ENCODE measurements at places on chromosomes 2 and 18.

GRCh38 chr18:24189664-24190346 lies 50.9 kb downstream of the CABYR start:
- DNase-seq, result no peak

DNA sequence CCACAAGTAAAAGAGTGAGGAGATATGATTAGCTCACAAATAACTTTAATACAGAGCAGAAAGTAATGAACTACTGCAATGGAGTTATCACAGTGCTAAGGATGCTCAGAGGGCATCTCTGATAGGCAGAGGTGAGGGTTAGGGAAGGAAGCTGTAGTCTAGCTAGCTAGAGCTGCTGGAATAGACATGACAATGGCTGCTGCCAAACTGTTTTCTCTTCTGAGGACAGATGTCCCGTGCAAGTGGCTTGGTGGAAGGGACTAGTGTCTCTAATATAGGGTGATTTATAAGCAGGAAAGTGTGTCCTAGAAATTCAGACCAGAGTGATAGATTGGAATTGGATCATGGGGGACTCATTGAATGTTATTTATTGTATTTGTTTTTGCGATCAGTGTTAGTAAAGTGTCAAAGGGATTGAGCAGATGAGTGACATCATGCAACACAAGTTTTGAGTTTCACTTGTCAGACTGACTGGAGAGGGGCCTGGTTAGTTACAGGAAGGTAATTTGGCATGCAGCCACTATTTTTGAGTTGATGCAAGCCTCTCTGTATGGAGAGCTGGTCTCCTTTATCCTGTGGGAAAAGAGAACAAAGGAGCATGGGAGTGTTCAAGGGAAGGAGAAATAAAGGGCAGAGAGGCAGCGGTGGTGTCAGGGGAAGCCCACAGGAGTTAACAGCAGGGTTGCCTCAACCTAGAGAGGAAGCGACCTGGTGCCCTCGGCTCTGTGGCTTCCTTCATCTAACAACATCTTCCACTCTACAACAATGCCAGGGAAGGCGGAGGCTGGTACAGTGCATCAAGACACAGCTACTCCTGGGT lies 1.9 kb downstream of the CTLA4 start:
- DNase-seq, result no peak

DNA sequence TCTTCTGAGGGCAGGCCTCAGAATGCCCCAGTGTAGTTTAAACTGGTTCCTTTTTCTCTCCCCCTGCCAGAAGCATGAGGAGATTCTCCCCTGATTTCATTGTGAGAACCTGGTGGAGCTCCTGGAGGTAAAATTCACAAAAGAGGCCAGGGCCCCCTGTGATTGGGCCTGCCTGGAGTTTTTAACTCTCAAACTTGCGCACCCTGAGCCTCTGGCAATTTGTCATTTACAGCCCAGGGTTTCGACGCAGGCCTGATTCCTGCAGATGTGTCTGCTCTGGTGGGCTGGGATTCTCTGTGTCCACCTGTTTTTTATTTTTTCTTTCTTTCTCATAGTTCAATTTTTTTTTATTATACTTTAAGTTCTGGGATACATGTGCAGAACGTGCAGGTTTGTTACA lies 157.9 kb downstream of the ASB1 start:
- no peak for DNase-seq

- DNase-seq, result no peak
Observed at GRCh38 chr2:219461047-219461514, 26.4 kb downstream of the SPEG start.

- DNase-seq, result no peak
Observed at GRCh38 chr2:101574622-101575021, 99.7 kb upstream of the RFX8 start.

DNA sequence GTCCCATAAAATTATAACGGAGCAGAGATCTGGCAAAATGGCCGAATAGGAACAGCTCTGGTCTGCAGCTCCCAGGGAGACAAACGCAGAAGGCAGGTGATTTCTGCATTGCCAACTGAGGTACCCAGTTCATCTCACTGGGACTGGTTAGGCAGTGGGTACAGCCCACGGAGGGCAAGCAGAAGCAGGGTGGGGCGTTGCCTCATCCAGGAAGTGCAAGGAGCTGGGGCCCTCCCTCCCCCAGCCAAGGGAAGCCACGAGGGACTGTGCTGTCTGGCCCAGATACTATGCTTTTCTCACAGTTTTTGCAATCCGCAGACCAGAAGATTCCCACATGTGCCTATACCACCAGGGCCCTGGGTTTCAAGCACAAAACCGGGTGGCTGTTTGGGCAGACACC lies 22.8 kb downstream of the ICA1L start:
- DNase-seq, result no peak

DNA sequence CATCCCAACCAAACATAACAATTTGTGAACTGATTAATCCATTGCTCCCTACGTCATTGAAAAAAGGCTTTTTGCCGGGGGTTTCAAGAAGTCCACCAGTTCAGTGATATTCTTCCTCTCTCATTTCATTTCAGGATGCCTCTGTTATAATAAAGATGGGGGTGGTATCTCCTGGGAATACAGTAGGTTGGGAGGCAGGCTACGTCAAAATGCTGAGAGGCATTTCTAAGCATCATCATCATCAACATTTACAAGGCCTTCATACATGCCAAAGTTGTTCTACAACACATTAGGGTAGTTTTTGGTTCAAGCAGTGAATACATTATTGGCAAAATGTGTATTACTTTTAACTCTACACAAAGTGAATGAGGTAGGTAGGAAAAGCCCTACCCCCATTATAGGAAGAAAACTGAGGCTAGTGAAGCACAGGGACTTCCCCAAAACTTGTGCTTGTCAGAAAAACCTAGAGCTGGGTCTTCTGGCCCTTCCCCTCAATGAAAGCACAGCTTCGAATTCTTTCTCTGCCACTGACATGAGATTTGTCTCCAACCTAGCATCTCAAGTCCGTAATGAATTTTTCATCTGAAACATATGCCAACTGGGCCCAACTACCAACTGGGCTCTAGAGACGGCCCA lies 11.3 kb downstream of the OSR1 start:
- no peak for DNase-seq

DNA sequence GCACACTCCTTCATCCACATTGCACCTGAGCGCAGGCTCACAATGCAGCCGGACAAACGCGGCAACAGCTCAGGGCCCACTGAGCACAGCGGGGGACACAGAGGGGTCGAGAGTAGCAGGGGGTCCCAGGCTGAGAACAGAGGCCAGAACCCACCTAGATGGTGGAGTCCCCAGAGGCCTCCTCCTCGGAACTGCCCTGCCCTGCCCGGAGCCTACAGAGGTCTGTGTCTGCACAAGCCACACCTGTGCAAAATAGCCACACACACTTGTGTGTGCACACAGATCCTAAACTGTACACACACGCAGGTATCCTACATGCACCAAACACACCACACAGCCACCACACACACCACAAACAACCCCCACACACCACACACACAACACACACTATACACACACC lies 72.8 kb downstream of the TMEM18 start:
- DNase-seq, result no peak

All from activated CD8-positive, alpha-beta memory T cell treated with anti-CD3 and anti-CD28 coated beads for 4 hours (primary cell).